SW 1271 (cell line): ENCODE measurements at places on chromosomes 4 and X.

DNA sequence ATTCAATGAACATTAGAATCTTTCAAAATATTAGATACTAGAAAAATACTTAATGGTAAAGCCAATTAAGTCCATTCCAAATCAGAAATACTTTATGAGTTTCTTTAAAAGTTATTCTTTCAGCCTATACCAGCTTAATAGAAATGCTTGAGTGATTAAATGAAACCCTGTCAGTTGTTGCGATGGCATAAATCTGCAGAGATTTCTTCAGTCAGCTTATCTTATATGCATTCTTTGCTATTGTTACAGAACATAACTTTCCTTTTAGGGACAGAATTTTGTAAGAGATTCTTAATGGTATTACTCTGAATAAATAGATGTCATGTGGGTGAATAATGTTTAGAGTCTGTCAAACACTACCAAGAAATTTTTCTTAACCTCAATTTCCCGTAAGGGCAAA, 325.0 kb upstream of the HAND2 start:
- DNase-seq, result no peak

GRCh38 chr4:143381189-143382118, 44.8 kb downstream of the GAB1 start:
- no peak for DNase-seq

DNA sequence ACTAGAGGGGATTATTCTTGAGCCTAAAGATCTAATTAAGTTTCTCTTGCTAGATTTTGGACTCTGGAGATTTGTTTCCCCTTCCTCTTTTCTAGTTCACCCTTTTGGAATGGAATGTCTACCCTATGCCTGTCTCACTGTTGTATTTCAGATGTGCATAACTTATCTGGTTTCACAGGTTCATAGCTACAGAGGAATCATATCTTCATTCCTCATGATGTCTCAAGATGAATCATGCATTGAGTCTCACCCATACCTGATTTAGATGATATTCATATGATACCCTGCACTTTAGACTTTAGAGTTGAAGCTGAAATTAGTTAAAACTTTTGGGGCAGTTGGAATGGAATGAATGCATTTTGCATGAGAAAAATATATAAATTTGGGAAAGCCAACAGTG, 246.7 kb downstream of the HS3ST1 start:
- no peak for DNase-seq

- no peak for DNase-seq
Measured at GRCh38 chr4:152579916-152580315, 44.0 kb upstream of the FBXW7 start.

GRCh38 chr4:126742048-126742447, 890.7 kb upstream of the INTU start:
- DNase-seq, result no peak

GRCh38 chr4:7412554-7412912, 22.2 kb downstream of the PSAPL1 start:
- DNase-seq, result no peak

- peak; percentile 3 for DNase-seq
Measured at GRCh38 chr4:108058685-108059440, 69.2 kb downstream of the HADH start.

DNA sequence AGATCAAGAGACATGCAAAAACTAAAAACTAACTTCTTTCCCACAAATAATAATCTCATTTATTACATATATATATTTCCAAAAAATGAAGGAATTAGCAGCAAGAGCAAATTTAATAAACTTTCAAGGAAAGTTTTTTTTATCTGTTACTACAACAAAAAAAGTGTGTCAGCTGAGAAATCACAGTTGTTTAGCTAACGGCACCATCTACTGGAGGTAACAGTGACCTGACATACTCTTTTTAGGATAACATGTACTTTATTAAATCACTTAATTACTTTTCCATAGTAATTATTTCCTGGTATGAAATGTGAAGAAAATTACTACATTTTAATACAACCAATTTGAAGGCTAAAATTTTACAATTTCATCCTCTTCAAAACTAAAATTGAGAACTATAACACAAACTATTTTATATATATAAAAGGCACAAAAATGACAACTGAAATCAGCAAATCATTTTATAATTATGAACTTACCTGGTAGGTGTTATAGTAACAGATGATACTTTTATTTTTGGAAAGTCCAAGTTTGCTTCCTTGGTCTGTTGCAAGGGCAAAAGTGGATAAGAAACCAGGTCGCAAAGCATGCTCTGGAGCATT, 9.1 kb downstream of the LAMTOR3 start:
- peak; percentile 23 for DNase-seq

GRCh38 chr4:8385611-8386010, 54.9 kb downstream of the ACOX3 start:
- no peak for DNase-seq

DNA sequence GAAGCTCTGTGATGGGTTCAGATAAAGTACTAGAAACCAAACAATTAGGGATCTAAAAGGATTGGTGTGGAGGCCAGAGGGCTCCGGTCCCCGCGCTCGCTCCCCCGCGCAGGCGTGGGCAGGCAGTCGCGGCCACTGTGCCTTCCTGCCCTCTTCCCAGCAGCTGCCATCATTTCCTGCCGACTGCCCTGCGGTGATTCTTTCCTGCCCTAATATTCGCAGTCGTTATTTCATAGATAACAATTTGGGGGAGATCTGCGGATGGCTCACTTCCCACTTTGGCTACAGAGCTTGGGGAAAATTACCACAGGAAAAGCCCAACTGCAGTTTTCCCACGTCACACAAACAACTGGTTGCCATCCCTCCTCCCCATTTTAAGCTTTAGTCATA, 2.2 kb downstream of the GRIA2 start:
- no peak for DNase-seq

GRCh38 chr4:82493721-82494425, 63.5 kb downstream of the ENOPH1 start:
- DNase-seq, result no peak
